ENCODE measurements at places on chromosomes 1 and 21. TPM values are rescaled to one million over a fixed set of nuclear protein-coding genes. Genes with fewer than 3 reads are reported as not detected.

ACTA1 gene
- total RNA-seq: 0.17 TPM

PAPPA2 gene
- total RNA-seq: 20.2 TPM

GRCh38 chr21:32135401-32136363 lies 143.2 kb downstream of the MIS18A start:
- DNase-seq: no peak

DNA sequence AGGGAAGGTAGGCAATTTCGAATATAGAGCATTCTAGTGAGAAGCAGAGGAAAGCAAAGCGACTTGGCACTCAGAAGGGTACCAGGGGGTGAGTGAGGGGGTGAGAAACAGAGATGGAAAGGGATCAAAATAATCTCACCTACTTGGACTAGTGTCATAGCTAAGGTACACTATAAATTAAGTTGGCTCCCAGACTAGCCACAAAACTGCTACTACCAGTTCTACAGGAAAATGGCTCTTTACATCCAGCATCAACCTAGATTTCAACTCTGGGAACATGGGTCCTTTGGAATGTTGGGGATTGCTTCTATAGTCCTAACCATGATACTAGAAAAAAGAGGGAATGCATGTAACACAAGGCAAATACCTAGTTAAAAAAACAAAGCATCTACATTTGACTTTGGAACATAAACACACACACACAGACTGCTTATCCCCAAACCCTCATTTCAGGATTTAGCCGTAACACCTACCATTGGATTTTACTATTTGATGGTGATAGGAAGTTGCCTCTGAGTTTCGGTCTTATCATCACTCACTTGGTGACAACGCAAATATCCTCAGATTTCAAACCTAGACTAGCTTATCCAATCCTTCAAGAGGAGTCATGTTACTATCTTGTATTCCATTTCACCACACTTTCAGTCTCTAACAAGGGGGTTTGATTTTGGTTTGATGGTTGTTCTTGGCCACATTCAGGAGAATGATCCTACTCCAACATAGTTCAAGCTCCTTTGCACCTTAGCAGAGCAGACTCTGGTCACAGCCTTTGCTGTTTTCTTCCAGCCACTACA lies 5.6 kb downstream of the ZBTB21 start:
- DNase-seq: no peak

DNA sequence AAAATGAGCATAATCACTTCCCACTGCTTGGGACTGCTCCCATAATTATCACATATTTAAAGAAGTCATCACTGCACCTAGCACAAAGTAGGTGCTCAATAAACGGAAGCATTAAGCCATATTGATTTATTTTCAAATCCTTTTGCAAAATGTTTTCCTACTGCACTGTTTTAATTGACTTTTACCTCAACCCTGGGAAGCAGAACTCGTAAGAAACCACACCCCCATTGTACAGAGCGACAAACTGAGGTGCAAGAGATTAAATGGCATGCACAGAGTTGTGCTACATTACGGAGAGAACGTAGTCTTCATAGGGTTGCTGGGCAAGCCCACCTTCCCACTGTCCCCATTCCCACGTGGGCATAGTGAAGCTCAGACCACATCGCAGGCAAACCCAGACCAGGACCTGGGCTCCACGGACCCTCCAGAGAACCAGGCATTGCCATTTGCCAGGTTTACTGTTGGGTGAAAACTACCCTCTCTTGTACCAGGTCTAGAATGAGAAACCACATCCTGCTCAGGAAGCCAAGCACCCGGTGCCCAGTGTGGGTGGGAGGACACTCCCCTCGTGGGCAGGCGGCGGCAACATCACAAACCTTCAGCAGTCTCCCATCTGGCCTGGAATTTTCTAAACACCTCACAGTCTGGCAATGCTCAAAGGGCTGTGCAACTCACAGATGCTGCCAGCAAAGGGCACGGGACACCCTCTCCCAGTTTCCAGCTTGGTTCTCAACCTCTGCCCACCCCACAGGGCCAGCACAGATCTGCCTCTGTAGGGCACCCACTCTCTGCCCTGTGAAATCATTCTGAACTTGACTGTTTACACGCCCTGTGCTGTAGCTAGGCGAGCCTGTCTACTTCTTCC lies 8.2 kb downstream of the IFFO2 start:
- no peak for DNase-seq

DNA sequence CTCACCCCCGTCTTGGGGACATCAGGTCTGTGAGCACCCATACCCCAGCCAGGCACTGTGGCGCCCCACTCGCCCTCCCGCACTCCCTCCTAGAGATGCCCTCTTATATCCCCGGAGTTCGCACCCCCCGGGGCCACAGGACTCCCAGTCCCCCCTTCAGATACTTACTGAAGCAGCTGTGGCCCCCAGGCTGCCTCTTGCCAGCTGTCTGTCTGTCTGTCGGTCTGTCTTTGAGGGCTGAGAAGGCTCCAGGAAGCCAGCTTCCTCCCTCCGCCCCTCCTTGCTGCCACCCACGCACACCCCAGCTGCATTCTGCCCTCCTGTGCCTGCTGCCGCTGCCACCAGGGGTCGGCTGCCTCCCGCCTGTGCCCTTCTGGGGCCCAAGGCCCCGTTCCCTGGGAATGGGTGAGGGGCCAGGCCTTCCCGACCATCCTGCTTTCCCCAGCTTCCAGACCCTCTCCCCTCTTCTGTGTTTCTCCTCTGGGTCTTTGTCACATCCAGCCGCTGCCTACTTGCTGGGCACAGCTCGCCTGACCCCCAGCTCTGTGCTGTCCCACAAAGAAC lies at the start of gene PTPN7:
TSS of gene PTPN7 (minus strand) at position 226 of the 564 bp plus-strand sequence. CDS start 1,200 bp downstream, outside the sequence.
- no peak for DNase-seq

Measured in mucosa of gallbladder (tissue), 1 donor.